GM12891 (cell line): ENCODE measurements at places on chromosomes 1 and 21.

GRCh38 chr21:29299916-29300806, 1.4 kb downstream of the BACH1 start:
- DNase-seq, result no peak

GRCh38 chr1:152951711-152952110, 4.7 kb downstream of the SPRR5 start:
- DNase-seq, result no peak

DNA sequence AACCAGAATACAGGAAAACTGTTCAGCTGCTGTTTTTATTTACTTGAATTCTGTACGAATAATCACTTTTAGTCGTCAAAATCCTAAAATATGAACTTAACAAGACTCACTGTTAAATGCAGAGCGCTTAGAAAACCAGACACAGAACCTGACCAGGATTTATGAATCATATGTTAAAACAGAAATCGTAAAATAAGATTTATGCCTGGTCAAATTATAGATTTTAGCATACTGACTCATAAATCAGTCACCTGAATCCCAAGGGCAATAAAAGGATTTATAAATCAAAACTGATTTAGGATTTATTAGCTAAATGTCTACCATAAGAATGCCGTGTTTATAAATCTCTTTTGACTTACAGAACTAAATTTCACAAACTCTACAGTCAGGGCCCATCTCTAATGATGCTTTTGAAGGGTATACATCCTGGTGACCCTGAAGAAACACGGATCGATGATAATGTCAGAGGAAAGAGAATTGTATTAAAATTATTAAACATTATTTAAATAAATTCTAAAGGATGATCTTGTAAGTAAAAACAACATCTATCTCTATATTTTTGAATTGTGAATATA, 28.8 kb downstream of the CYYR1 start:
- no peak for DNase-seq

GRCh38 chr1:242017580-242018233, 18.8 kb upstream of the MAP1LC3C start:
- DNase-seq, result peak; percentile 30

GRCh38 chr21:45004059-45004422, 64.2 kb downstream of the SLX9 start:
- DNase-seq, result no peak

- no peak for DNase-seq
Measured at GRCh38 chr21:44848821-44849521, 24.5 kb downstream of the PTTG1IP start.

GRCh38 chr21:26171258-26172100, 909 bp upstream of the APP start:
- DNase-seq, result no peak

GRCh38 chr1:30087465-30087864, 635.9 kb downstream of the MATN1 start:
- no peak for DNase-seq

DNA sequence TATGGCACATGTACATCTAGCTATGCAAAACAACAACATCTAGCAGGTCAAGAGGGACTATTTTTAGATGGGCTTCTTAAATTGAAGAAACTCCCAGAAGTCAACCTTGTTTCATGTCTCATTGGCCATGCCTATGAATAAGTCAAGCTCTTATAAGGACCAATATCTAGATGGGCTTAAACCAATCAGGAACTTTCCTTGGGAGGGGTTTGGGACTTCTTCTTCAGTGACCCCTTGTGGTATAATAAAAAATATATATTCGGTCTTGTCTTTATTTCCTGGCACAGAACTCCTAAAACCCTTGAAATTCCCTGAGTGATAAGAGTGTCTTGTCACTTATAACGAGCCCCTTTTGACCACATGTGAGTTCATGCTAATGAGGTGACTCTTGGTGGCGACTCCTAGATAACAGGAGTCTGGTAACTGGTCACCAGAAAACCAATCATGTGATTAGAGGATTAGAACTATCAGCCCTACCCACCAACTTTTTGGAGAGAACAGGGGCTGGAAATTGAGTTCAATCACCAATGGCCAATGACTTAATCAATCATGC, 218.3 kb downstream of the HHIPL2 start:
- no peak for DNase-seq

DNA sequence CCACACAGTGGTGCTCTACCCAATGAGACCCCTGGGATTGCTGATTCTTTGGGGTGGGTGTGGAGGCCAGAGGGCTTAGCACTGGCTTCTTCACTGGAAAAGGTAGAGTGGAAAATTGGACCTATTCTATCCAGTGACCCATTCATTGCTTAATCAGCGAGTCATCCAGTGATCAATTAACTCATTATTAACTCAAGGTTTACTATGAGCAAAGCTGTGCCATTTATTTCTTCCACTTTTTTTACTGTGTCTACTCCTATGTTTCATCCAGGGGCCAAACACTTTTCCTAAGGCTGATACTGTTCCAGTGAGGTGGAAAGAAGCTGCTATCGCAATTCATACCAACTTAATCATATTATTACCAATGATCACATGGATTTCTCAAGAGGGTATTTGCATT, 363.9 kb downstream of the RPS6KC1 start:
- no peak for DNase-seq

DNA sequence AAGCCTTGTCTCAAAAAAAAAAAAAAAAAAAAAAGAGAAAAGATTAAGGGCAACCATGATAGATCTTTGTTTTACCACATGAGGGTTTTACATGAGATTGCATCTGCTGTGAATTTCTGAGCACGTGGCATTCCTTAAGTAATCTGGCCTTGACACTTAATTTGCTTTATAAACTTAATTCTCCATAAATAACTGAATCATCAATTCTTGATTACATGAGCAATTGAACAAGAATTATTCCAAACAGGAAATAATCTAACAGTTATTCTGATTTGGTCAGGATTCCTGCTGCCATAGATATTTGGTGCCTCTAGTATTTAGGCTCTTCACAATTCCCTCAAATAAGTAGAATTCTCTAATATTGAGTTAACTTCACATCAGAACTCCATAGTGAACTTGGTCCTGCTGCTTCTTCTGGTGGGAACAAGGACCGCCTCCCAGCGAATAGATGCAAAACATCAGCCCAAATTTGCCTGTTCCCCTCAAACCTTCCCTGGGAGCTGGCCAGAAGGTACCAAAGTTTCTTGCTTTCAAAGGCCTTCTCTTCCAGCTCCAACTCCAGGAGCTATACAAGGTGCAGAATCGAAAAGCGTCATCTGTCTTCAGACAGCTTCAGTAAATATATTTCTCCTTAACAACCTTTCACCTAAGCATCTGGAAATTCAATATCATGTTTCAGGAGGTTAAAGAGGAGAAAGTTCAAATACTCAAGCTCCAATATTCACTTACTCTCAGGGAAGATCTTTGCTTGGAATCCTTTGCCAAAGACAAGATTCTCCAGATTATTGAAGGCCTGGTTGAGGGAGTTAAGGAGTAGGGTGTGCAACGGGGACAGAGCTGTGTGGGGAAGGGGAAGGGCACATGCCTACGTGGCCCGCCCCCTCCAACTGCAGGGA, 1.0 kb downstream of the KRTCAP2 start:
- DNase-seq, result no peak

- DNase-seq, result no peak
Measured at GRCh38 chr1:174872615-174873058, 127.1 kb upstream of the CACYBP start.

DNA sequence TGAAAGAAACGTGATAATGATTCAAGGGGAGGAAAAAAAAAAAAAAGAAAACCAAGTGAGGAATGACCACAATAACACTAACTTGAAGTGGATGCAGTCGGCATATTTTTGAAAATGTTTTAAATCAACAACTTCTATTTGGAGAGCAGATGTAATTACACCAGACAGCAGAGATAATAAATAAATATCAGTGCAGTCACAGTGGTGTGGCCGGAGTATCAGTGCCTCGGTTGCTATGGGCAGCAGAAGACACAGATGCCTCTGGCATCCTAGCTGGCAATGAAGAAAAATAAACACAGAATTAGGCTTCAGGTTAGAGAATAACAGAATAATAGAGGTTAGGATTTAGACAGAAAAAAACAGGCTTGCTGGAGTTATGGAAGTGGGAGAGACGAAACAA, 888.3 kb downstream of the LTN1 start:
- no peak for DNase-seq

DNA sequence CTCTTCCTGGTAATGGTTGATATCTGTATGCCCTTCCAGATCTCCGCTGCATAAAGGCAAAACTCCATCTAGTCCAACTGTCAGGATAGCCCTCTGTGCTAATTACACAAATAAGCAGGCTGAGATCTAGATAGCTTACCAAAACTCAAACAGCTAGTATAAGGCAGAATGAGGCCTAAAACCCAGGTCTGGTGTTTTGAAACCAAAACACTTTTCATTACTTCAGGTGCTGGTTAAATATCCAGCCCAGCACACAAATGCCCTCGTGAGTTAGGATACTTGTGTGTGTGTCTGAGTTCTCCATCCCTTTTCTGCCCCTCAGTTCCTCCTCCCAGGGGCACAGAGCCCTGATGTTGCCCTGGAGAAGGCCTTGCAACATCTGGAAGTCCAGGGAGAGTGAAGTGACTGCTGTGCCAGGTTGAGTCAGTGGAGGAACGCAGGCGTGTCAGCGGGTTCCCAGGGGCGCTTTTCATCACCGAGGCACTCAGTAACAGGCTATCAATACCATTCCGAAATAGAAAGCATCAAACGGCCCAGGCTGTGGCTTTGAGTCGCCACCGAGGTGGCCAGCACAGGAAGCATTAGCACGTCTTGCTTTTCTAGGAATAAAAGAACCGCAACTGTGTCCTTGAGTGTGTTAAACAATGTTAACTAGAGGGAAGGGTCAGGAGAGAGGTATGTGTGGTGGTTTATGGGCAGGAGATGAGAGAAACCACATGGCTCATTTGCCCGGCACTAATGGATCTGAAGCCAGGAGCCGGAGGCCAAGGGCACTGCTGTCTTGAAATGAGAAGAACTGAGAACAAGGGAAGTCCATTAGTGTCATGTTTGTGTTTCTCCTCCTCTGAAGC, 90.7 kb upstream of the WLS start:
- DNase-seq, result no peak

GRCh38 chr1:15243275-15244043, 3.6 kb upstream of the FHAD1 start:
- DNase-seq, result no peak

DNA sequence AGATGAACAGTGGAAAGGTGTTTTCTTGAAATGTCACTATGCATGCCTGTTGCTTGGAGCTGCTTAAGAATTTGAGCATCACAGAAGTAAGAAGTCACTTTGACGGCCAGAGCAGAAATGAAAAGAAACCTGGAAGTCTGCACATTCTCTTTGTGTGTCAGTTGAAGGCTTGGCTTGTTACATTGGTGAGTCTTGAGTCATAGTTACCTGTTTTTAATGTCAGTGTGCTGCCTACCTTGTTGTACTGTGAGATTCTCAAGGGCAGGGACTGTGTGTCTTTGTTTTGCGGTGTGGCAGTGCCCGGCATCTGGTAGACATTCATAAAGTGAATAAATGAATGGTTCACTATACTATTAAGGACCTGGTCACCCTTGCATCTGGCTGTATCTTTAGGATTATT, 9.9 kb downstream of the OTUD3 start:
- no peak for DNase-seq

- no peak for DNase-seq
Measured at GRCh38 chr1:156508205-156508954, 7.8 kb upstream of the MEF2D start.

GRCh38 chr1:62689524-62689923, 1.3 kb upstream of the DOCK7 start:
- no peak for DNase-seq

- no peak for DNase-seq
Measured at GRCh38 chr1:200905411-200906052, 10.8 kb downstream of the INAVA start.

GRCh38 chr1:211332830-211333229, 6.2 kb downstream of the TRAF5 start:
- no peak for DNase-seq

DNA sequence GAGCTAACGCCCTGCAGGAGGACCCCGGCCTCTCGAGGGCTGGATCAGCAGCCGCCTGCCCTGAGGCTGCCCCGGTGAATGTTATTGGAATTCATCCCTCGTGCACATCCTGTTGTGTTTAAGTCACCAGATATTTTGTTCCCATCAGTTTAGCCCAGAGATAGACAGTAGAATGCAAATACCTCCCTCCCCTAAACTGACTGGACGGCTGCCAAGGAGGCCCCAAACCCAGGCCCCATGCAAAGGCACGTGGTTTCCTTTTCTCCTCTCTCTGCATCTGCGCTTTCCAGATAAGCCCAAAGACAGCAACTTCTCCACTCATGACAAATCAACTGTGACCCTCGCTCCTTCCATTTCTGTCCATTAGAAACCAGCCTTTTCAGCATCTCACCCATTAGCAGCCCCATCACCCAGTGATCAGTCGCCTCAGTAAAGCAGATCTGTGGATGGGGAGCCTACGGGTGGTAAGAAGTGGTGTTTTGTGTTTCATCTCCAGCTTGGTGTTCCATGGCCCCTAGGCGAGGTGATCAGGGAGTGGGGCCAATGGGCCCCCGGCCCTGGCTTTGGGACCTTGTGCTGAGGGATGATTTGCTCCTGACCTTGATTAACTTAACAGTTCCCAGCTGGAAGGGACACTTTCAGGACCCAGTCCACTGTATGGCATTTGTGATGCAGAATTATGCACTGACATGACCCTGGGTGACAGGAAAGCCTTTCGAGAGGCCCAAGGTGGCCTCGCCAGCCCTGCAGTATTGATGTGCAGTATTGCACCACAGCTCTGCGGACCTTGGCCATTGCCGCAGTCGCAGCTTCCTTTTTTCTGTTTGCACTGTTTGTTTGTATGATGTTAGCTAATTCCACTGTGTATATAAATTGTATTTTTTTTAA, 5.2 kb downstream of the NPPA start:
- no peak for DNase-seq

DNA sequence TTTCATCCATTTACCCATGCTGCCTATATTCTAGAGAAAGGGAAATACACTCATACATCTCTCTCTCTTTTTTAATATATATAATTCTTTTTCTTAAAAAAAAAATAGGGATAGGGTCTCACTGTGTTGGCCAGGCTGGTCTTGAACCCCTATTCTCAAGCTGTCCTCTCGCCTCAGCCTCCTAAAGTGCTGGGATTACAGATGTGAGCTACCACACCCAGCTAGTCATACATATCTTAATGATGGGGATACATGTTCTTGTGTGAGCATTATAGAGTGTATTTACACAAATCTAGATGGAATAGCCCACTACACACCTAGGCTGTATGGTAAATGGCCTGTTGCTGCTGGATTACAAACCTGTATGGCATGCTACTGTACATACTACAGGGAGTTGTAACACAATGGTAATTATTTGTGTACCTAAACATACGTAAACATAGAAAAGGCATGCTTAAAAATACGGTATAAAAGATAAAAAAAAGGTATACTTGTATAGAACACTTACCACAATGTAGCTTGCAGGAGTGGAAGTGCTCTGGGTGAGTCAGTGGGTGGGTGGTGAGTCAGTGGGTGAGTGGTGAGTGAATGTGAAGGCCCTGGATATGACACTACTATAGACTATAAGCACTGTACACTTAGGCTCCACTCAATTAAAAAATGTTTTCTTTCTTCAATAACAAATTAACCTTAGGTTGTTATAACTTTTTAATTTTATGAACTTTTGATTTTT, 72.9 kb downstream of the IVNS1ABP start:
- DNase-seq, result no peak
